ENCODE measurements at places on chromosomes 6 and 20. TPM values are rescaled to one million over a fixed set of nuclear protein-coding genes. Genes with fewer than 3 reads are reported as not detected.
A peak's percentile ranks its signal among the peaks of the same experiment; 100 is the strongest.

Gene WFDC10A
- not detected for total RNA-seq

DNA sequence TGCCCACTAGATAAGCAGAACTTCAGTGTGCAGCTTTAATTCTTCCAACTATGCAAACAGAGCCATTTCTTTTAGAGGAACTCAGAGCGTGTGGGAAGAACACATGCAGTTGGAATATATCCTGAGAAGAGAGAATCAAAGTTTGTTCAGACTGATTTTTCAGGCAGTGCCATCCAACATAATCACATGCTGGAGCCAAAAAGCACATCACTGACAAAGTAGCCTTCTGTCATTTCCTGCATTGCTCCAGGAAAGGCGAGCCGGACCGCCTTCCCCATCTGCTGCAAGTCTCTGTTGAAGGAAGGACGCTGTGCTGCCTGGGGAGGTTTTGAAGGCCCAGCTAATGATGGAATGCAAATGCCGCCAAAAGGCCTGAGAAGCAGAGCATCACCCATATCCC, 98.4 kb downstream of the DOK5 start:
- DNase-seq, result no peak

GRCh38 chr6:101108286-101108685, 227.2 kb upstream of the ASCC3 start:
- no peak for DNase-seq

GRCh38 chr6:125363824-125364165, 62.0 kb upstream of the HDDC2 start:
- DNase-seq, result no peak

Gene NOX3
- total RNA-seq, result not detected

GRCh38 chr6:98787961-98788360, 46.4 kb upstream of the POU3F2 start:
- no peak for DNase-seq

DNA sequence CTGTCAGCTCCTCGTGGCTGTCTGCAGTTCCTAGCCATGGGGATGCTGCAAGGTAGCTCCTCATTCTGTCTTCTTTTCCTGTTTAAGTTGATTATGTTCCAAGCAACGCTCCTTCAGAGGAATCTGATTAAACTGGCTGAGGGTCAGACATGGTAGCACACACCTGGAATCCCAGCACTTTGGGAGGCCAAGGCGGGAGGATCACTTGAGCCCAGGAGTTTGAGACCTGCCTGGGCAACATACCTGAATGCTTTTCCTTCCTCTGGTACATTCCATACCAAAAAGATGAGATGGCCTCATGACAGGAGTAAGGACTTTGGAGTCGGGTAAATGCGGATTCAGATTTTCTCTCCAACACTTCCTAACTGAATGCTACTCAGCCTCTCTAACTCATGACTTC, 246.8 kb upstream of the JARID2 start:
- no peak for DNase-seq

DNA sequence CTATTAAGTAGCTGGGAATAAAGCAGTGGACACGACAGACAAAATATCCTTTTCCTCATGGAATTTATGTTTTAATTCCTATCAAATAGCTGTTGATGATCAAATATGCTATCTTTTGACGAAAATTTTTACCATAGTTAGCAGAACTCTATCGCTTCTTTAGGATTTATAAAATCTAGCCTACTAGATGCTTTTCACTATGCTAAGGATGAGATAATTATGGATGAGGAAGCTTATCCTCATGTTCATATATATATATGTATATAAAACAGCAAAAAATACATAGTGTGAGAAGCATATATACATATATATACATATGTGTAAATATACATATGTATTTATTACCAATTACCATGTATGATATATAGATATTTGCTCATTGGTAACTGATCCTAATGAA, 12.9 kb upstream of the PRSS16 start:
- DNase-seq, result no peak

Gene IPCEF1
- 24.3 TPM for total RNA-seq

DNA sequence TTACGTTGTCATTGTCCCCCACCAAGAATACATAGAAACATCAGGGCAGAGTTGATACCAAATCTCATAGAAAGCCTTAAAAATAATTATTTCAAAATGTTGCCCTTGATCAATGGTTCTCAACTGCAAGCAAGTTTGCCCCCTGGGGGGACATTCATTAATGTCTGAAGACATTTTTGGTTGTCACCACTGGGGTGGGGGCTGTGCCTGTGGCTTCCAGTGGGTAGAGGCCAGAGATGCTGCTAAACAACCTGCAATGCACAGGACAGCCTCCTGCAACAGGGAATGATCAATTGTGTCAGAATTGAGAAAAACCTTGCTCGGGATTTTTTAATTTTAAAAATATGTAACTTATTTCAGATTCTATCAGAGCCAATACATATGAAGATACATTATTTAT, 130.6 kb upstream of the DOK5 start:
- no peak for DNase-seq

DNA sequence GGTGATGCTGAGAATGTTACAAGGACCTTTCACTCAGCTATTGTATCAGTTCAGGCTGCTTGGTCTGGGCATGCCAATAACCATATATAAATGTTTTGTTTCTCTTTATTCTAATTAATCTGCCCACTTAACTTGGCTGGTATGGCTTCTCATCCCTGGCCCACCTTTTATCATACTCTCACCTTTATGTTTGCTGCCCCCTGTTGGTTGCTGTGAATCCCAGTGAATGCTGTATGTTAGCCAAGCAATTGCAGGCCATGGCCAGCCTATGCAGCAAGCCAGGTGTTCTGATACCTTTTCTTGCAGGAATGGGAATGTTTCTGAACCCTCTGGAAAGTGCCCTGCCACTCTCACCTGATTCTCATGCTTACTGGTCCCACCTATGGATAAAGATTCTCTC, 54.6 kb downstream of the PCSK2 start:
- DNase-seq, result peak; percentile 36

GRCh38 chr6:56794421-56794820, 151.7 kb upstream of the DST start:
- no peak for DNase-seq

GRCh38 chr6:99789767-99790166, 183.1 kb downstream of the PRDM13 start:
- no peak for DNase-seq

Gene SALL4
- 0.92 TPM for total RNA-seq

DNA sequence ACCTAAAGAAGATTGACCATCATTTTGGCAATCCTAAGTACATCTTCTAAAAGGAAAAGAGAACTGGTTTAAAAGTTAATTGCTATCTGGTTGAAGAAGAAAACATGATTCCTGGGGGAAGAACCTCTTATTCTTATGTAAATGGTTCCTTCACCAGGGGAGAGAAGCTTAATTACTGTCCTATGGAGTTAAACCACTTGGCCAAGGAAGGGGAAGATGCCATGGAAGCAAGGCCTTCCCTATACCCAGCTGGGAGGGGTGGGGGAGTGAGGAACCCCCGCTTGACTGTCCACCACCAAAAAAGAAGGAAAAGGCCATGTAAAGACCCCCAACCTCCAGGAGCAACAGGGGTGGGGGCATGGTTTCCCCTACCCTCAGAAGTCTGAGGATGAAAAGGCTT, 962.1 kb downstream of the GRIK2 start:
- DNase-seq, result no peak

Gene LY6G6C
- not detected for total RNA-seq

Gene RALGAPB
- total RNA-seq, result 21.3 TPM

DNA sequence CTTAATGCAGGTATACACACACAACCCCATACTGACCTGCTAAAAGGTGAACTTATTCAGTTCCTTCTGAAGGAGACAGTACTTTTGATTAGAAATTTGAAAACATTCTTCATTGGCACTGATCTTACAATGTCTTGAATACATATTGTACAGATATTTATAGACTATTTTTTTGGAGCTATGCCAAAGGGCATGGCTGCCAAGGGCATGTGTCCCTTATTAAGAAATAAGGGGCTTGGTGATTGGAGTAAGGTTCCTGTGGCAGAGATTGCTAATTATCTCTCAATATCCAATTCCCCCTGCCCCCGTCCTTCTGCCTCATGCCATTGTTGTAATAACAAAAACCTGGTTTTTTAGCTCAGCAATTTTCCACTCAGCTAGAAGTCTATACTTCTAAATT, 355.9 kb downstream of the FARS2 start:
- no peak for DNase-seq

Gene SIRPB2
- total RNA-seq, result not detected

- no peak for DNase-seq
Observed at GRCh38 chr6:141957271-141957670, 175.5 kb upstream of the GJE1 start.

DNA sequence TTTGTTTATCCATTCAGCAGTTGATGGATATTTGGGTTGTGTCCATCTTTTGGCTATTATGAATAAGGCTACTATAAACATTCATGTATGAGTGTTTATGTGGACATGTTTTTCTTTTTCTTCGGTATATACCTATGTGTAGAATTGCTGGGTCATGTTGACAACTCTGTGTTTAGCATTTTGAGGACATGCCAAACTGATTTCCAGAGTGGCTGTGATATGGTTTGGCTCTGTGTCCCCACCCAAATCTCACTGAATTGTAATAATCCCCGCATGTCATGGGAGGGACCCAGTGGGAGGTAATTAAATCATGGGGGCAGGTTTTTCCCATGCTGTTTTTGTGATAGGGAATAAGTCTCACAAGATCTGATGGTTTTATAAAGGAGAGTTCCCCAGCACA, 439.7 kb downstream of the UTRN start:
- DNase-seq, result no peak

- DNase-seq, result no peak
Observed at GRCh38 chr20:36110994-36111393, 43.5 kb upstream of the EPB41L1 start.

DNA sequence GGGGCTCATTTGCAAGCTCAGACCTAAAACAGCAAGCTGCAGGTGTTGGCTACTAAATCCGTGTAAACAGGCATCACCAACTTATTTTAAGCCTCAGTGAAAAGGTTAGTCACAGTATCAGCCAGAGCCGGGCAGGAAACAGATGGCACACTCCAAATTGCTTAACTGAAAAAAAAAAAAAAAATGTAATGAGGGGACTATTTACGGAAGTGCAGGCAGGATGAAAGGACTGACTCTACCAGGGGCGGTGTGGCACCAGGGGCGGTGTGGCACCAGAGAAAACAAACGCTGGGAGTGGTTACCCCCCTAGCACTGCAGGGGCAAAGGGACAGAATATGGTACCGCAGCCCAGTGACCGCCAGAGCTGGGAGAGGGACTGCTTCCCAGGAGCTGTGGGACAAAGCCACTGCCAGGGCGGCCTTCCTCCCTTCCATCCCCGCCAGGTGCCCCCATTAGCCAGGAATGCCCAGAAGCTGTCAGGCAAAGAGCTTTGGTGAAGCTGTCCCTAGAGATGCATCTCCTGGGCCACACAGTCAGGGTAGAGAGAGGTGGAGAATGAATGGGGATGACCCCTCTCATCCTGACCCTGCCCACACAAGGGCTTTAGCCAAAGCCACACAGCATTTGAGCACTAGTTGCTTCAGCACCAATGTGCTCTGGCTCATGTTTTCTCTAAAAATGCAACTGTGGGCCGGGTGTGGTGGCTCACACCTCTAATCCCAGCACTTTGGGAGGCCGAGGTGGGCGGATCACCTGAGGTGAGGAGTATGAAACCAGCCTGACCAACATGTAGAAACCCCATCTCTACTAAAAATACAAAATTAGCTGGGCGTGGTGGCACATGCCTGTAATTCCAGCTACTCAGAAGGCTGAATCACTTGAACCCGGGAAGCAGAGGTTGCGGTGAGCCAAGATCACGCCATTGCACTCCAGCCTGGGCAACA, 39.6 kb upstream of the GFOD1 start:
- peak; percentile 58 for DNase-seq

Gene ZNF831
- 10.9 TPM for total RNA-seq

Gene NKAIN4
- total RNA-seq, result not detected

Gene BTN1A1
- total RNA-seq, result not detected

Gene FOXA2
- total RNA-seq, result not detected

Gene HSF2
- total RNA-seq, result 19.5 TPM

DNA sequence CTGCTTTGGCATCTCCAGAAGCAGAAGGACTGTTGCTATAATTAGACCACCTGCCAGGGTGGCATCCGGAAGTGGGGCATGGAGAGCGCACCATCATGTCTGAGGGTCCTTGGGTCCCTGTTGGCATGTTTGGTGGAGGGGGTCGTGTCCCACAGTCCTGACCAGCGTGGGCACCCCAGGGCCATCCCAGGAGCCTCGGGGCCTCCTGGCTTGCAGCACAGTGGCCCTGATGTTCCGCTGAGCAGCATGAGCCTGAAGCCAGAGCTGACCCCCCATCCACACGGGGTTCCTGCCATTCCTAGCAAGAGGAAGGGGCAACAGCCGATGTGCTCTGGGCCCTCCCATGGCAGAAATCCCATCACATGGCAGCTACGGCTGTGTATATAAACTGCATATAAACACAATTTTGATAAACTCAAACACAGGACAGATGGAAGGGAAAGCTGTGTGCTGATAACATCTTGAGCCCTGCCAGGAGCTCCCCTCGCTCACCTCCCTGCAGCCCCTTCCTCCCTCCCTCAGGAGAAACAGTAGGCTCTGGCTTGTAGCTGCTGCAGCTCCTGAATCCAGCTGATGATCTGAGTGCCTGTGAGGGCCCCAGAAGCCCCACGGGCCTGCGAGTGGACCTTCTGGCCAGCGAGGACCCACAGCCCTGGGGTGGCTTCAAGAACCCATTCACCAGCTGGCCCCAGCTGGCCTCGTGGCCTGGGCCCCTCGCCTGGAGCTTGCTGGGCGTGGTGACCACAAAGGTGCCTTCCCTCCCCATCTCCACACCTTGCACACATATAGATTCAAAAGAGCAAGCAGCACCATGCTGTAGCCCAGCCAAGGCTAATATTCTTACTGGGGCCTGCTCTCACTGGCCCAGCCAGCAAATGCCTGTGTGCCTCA, 321.6 kb downstream of the CDH4 start:
- no peak for DNase-seq

Gene VARS1
- 153 TPM for total RNA-seq

Gene MRAP2
- not detected for total RNA-seq

Gene PRKN
- 1.2 TPM for total RNA-seq

Gene RBPJL
- not detected for total RNA-seq

GRCh38 chr6:56393615-56394612, 146.5 kb upstream of the COL21A1 start:
- no peak for DNase-seq

Gene SYNDIG1
- total RNA-seq, result not detected

Gene HLA-DQB1
- total RNA-seq, result 5.3 TPM

- no peak for DNase-seq
Observed at GRCh38 chr6:168451805-168452517, 11.0 kb downstream of the SMOC2 start.

Gene TSPO2
- total RNA-seq, result not detected

Gene TOMM34
- total RNA-seq, result 60.5 TPM

Gene ABHD16B
- not detected for total RNA-seq

DNA sequence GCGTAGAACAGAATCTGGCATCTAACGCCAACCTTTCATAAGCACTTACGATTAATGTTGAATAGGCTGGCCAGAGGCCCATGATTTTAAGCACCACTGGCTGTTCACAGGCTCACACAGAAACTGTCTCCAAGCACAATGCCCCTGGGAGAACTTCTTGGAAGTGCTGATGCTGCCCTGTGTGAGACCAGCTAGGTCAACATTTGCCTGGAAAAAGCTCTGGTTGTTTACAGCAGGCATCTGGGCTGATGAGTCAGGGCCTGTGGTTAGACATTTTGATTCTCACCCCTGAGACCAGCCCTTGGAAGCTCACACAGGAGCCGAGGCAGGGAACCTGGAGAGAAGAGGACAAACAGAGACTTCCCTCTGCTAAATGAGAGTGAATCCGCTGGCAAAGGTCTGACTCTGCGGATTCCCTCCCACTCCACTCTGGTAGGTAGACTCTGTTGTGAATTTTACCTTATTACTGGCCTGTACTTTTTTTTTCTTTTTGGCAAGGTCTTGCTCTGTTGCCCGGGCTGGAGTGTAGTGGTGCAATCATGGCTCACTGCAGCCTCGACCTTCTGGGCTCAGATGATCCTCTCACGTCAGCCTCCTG, 6.8 kb upstream of the SULF2 start:
- DNase-seq, result no peak

All from activated CD8-positive, alpha-beta T cell treated with anti-CD3 and anti-CD28 coated beads for 36 hours (primary cell).